ENCODE measurements at places on chromosomes 2 and 18.

GRCh38 chr2:215885536-215885935 lies 127.8 kb downstream of the MREG start:
- no peak for DNase-seq

DNA sequence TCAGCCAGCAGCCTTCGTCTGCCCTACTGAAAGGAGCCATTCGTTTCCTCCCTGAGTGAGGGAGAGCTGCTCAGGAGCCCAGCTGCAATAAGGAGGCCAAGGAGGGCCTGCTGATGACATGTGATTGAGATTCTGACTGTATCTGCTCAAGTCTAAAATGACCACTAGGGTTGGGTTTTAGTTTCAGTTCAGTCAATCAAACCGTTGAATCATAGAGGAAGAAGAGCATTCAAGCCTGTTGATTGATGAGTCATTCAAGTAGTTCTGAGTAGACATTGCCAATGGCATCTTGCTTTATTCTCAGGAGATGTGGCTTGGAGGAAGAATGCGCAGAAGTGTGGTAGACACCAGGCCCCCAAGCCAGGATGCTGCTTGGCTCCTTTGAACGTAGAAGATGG lies 19.9 kb upstream of the BCL2L11 start:
- no peak for DNase-seq

GRCh38 chr18:48318436-48318835 lies 90.7 kb downstream of the ZBTB7C start:
- no peak for DNase-seq

DNA sequence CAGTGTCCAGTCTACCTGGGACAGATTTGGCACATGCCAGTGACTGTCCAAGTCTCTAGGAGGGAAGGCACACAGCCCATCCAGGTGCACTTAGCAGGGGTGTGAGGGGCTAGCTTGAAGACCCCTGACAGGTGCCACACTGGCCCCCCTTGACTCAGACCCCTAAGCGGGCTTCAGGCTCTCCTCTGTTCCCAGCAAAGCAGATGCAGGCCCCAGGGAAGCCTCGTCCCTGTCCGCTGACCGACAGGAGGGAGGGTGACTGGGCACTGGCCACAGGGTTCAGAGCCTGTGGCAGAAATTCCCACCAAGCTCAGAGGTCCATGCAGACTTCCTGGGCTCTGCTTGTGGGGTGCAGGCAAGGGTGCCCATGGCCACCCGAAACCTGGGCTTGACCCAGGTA lies 239.8 kb upstream of the MYT1L start:
- DNase-seq: no peak

- DNase-seq: no peak
These were observed 61.8 kb upstream of the LAPTM4A start for GRCh38 chr2:20113004-20113796.
